Left cardiac atrium (tissue), 4 donors: ENCODE measurements at places on chromosomes 6 and 20.

- DNase-seq = no peak
Observed at GRCh38 chr6:122454673-122455072, 16.9 kb downstream of the SERINC1 start.

DNA sequence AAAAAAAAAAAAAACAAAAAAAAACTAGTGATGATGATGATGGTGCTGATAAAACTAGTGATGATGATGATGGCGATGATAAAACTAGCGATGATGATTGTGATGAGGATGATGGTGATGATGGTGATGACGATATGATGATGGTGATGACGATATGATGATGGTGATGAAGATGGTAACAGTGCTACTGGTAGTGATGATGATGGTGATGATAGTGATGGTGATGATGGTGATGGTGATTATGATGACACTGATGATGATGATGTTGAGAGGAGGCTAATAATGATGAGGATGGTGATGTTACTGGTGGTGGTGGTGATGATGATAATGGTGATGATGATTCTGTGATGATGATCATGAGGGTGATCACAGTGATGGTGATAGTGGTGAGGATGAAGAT, 345.5 kb upstream of the CDH4 start:
- no peak for DNase-seq

DNA sequence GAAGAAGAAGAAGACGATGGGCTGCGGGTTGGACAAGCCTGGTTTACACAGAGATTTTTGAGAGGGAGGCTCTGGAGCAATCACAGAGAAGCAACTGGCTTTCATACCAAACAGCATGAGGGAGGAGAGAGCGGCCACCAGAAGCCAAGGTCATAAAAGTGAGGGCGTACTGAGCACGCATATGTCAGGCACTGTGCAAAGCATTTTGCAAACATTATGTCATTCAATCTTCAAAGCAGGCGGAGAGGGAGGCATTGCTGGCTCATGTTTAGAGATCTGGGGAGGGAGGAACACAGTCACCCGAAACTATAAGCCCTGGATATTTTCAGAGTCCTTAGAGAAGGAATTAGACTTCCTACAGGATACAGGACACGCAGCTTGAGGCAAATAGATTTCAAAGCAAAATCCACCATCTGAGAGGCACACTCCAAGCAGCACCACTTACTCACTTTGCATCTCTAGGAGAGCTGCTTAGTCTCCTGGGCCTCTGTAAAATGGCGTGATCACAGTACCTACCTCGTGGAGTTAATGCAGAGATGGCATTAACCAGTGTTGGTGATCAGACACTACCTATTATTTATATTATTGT, 24.6 kb downstream of the RAMACL start:
- DNase-seq = no peak

GRCh38 chr20:15759594-15759993, 813.7 kb downstream of the KIF16B start:
- DNase-seq = no peak

- no peak for DNase-seq
Observed at GRCh38 chr6:111250791-111251354, 163.6 kb downstream of the SLC16A10 start.

DNA sequence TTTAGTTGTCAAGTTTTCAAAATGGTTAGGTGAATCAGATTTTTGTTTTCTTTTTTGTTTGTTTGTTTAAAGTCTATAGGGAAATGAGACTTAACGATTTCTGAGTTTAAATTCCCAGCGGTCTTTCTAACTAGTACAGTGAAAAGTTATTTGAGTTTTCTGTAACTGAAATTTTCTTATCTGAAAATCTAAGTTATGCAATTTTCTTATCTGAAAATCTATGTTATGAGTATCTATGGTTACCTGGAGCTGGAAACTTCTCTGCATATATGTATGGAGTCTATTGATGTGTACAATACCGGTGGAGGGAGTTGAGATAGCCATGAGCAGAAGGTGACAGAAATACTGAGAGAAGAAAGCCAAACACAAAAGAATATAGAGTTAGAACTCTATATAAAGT, 102.6 kb downstream of the MANEA start:
- DNase-seq = no peak

DNA sequence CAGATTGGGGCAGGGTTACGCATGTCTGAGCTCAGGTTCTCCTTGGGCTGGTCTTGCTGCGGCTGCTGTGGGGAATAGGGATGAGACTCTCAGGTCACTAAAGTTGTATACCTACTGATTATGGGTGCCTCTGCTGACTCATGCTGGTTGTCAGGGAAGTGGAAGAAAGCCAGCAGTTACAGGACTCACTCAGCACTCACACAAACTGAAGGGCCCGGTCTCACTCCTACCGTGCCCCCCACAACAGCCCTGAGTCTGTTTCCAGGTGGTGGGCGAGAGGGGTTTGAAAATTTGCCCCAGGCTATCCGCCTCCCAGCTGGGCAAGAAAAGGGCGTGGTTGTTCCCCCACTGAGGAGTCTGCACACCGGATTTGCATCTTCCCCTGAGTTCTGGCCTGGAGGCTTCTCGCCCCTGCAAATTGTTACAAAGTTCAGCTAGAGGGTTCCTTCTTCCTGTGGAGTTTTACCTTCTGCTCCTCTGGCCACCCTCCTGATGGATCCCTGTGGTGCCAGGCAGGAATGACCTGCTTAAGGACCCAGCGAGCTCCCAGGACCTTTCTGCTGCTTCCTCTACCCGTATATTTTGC, 659.2 kb downstream of the HDGFL1 start:
- DNase-seq = no peak

DNA sequence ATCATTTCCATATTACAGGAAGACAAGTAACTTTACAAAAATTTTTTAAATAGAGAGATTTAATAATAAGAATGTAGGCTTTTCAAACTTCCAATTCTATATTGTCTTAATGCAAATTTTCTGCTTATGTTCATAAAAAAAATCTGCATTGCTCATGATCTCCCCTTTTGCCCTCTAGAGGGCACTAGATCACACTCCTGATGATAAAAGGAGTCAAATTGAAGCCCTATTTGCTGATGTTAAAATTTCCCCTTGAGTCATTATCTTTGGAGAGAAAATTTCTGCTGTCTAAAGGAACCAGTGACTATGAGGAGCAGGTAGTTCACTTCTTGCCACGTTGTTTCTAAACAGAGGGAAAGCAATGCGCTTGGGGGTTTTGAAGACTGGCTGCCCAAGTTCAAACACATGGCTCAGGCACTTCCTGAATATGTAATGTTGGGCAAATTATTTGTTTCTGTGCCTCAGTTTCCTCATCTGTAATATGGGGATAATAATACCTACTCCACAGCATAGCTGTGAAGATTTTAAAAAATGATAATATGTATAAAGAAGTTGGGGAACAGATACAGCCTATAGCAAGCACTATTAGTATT, 874.2 kb downstream of the TFAP2A start:
- DNase-seq = no peak

- DNase-seq = no peak
Observed at GRCh38 chr20:44478206-44478605, 2.5 kb downstream of the TTPAL start.

DNA sequence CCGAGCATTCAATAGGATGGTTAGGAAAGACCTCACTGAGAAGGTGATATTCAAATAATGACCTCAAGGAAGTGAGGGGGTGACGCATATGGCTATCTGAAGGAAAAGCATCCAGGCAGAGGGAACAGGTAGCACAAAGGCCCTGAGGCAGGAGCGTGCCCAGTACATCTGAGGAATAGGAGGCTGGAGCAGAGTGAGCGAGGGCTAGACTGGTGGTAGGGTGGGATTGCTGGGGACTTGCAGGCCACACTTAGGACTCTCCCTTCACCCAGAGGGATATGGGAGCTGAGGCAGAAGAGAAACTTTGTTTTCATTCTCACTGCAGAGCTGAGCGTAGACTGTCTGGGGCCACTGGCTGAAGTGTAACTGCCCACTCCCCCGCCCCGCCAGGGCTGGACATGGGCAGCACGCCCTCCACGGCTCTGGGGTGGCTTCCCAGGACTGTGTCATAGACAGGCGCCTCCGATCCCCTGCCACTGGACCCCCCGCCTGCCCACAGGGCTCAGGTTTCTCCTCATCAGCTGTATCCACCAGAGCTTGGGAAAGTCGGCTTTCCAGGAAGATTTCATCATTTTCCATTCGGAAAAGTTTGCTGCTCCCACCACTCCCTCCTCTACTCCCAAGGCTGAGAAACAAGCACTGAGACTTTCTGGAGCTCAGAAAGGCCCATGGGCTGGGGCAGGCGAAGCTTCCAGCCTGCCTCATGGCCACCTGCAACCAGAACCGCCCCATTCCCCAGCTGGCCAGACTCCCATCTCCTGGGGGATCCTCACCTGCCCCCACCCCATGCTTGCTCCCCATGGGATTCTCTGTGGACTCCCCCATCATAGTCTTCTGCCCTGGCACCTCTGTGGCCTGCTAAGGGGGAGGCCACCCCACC, 142.6 kb downstream of the MRPL14 start:
- DNase-seq = peak; percentile 56

DNA sequence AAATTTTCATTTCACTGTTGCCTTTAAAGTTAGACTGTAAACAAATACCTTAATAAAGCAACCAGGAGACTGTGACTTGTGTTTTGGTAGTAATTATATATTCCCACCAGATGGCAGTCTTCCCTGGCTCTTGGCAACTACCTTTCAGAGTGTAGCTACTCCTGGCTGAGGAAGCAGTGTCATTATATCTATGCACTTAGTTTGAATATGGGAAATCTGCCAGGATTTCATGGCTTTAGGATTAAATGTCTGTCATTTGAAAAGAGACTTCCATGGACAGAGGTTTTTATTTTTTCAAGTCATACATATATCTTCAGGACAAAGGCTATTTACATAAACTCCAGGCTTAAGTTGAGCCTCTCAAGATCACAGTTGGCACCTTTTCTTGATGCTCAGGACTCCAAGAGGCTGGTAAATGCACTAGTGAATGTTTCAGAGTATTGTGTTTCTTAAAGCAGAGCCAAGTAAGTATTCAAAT, 160.1 kb downstream of the C6orf58 start:
- peak; percentile 19 for DNase-seq

DNA sequence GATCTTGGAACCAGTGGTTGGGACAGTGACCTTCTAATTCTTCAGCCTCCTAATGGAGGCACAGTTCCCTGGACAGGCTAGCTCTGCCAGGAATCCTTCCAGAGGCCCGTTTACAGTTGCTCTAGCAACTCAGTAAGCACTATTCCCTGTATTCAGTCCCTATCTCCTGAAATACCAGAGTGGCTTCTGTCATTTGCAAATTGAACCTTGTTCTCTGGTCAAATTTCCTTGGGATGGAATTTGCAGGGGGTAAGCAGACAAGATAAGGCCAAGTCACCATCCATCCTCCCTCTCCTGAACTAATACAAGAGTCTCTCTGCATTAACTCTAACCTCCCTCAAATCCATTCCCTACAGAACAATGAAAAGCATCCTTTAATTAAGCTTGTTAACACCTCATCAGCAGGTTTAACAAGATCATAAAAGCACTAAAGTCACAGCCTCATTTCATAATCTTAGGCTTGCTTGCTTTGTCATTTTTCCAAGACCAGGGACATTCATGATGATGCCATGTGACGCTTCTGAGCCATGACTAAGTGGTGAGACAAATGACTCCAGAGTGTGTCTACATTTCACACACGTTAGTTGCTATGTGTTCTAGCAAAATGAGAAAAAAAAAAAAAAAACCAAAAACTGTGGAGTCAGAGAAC, 37.1 kb downstream of the SLC22A23 start:
- no peak for DNase-seq

- no peak for DNase-seq
Observed at GRCh38 chr6:50818673-50819072, at the start of gene TFAP2B. Gene TFAP2B (plus strand): TSS chr6:50818871. CDS start chr6:50818892, 21 bp downstream.

DNA sequence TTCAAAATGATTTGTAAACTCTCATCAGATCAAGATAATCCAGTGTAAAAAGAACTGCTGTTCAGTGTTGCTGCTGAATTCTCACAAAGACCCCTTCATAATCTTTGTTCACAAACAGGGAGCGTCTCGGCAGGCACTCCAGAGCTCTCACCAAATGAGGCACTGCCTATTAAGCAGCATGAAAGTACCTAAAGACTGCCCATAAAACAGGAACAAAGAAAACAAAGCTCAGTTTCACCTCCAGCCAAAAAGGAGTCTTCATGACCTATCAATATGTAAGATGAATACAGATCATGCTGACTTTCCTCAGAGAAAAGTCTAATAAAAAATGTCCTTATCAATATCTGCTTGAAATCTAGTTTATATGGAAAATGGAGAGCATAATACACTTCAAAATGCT, 41.8 kb downstream of the GPR63 start:
- DNase-seq = no peak

DNA sequence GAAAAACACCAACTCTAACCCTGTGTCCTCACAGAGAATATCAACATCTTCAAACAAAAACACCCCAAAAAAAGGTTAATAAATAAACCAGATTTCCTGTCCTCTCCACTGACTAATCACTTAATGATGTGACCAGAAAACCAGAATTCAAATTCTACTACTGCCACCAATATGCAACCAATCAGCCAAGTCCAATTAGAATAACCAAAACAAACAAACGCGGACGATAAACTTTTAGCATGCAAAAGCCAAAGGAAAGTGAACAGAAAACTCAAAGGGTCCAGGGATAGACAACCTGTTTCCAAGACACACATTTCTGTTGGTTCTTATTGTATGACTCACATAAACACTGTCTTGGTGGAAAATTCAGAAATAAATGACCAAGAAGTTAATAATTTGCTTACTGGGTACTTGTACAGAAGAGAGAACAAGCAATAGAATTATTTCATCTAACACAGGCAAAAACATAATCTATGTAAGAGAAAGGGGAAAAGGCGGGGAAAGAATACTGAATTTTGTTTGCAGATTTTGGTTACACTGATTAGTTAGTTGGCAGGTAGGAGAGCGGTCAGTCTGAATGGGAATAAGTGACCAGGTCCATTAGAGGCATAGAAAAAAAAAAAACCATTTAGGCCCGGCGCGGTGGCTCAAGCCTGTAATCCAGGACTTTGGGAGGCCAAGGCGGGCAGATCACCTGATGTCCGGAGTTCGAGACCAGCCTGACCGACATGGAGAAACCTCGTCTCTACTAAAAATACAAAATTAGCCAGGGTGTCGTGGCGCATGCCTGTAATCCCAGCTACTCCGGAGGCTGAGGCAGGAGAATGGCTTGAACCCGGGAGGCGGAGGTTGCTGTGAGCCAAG, 34.1 kb downstream of the HFE start:
- no peak for DNase-seq

DNA sequence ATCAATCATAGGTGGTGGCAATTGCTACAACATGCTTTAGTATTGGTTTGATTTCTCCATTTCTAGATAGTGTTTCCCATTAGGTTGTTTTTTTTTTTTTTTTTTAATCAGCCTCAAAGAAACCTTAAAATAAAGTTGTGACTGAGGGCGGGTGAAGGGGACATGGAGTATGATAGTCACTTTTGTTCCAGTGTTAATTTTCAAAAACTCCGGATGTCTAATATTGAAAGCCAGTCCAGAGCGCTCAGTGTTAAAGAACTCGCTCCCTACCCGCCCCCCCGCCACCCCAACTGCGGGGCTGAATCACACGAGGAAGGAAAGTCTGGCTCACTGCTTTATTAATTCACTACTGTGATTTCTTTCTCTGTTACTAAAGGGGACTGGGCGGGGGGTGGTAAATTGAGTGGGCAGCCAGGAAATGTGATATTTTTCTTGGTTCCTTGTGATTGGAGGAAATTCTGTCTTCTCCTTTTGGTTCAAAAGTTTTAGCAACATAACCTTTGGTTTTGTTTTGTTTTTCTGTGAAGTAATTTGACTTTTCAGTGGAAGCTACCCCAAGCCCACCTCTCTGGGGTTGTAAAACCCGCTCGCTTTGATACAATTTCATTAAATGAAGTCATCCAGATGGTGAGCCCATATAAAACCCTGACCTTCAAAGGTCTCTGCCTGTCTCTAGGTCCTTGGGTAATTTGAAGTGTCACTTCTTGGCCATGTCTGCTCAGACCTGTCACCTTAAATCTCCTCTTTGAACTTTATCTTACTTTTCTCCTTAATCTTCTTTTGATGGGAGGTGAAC, 38.0 kb downstream of the TNFAIP3 start:
- DNase-seq = peak; percentile 34

- no peak for DNase-seq
Observed at GRCh38 chr6:110233770-110234374, 53.6 kb downstream of the CDC40 start.
